ENCODE measurements at places on chromosomes 12 and 14.

- DNase-seq: peak; percentile 88
Measured at GRCh38 chr14:105257464-105257863, 9.1 kb downstream of the BTBD6 start.

DNA sequence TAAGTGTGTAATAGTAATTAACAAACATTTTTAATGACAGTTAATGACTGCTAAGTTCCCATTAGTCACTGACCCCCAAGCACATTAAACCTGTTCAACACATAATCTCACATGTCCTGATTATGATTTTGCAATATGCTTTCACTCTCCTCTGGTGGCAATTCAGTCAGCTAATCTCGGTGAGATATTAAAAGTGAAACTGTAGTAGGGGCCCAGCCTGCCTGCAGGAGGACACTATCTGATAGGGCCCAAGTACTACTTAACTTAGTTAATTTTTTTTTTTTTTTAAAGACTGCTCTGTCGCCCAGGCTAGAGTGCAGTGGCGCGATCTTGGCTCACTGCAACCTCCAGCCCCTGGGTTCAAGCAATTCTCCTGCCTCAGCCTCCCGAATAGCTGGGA is 48.8 kb downstream of the CIT start:
- DNase-seq: no peak

DNA sequence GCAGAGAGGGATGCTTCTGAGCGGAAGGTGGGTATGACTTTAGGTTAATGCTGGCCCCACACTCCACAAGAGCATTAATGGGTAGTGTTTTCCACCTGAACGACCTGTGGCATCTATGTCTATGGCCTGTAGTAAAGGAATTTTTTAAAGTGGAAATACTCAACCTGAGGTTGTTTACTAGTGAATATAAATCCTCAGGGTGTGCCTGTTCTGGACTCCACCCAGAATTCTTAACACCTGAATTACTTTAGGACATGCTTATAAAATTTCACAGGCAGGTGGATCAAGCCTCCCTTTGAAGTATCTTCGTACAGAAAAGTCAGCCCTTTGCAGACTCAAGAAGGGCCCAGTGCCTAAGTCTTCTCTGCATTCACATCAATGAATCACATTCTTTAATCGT is 196.1 kb downstream of the ESR2 start:
- DNase-seq: no peak

DNA sequence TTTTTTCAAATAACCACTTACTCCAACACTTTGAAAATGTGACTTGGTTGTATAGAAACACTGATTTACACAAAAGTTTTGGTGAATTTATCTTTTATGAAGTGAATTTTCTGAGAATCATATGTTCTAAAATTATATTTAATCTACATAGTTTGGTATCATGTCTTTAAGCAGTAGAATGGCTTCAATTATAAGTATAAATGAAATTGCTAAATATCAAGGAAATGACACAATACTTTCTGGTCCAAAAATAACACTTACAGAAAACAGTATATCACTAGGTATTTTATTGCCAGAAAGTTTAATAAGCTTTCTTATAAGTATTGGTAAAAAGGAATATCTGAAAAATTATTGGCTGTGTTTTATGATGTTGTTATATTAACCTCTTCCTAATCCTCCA is 90.9 kb downstream of the SRGAP1 start:
- no peak for DNase-seq

DNA sequence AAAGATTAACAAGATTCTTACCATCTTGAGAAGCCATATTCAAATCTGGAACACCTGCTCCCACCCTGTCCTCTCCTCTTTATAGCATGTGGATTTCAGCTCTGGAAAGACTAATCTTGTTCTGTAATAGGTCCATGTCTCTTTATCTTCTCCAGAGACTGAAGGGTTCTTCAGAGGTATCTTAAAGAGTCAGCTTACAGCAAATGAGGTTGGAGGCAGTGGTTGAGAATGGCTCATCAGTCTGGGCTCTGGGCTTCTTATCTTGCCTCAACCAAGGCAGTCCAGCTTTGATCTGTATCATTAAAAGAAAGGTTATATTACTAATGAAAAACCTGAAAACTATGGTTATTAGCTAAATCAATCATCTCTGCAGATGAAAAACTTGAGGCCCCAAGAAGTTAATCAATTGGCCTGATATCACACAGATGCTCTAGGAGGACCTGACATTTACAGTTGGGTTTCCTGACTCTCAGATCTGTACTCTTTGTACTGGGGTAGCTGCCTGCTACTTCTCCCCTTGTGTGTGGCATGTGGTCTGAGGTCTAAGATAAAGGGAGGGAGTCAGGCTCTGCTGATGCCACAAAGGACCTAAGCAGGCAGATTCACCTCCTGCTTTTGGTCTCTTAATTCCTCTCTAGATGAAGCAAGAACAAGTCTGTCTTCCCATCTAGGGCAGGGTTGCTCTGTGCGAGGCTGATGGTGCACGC is 1.7 kb upstream of the AKAP6 start:
- DNase-seq: no peak

- DNase-seq: no peak
Measured at GRCh38 chr12:119808441-119808840, 68.7 kb downstream of the CIT start.

DNA sequence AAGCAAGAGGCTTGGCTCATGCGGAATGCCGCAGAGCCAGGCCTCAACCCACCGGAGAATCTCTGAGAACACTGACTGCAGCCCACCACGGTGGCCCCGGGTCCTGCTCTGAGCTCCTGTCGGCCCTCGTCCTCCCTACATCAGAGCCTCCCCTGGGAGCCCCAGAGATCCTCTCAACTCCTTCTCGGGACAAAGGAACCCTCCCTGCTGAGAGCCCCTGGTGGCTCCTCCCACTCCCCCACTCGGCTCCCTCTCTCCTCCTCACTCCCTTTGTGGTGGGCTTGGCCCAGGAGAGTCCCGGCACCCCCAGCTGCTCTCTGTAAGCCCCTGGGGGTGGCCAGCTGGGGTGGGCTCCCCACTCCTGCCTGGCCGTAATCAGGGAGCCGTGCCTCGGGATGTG is 11.1 kb upstream of the INF2 start:
- DNase-seq: no peak

DNA sequence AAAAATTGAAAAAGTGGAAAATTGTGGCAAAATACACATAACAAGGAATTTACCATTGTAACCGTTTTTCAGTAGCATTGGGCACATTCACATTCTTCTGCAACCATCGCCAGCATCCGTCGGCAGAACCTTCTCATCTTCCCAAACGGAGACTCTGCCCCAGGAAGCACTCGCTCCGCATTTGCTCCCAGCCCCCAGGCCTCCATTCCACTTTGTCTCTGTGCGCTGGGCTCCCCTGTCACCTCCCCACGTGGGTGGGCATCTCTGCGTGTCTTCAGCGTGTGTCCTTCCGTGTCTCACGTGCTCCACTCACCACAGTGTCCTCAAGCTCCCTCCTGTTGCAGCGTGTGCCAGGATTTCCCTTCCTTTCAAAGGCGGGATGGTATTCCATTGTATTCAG is 9.9 kb downstream of the GPR132 start:
- no peak for DNase-seq

DNA sequence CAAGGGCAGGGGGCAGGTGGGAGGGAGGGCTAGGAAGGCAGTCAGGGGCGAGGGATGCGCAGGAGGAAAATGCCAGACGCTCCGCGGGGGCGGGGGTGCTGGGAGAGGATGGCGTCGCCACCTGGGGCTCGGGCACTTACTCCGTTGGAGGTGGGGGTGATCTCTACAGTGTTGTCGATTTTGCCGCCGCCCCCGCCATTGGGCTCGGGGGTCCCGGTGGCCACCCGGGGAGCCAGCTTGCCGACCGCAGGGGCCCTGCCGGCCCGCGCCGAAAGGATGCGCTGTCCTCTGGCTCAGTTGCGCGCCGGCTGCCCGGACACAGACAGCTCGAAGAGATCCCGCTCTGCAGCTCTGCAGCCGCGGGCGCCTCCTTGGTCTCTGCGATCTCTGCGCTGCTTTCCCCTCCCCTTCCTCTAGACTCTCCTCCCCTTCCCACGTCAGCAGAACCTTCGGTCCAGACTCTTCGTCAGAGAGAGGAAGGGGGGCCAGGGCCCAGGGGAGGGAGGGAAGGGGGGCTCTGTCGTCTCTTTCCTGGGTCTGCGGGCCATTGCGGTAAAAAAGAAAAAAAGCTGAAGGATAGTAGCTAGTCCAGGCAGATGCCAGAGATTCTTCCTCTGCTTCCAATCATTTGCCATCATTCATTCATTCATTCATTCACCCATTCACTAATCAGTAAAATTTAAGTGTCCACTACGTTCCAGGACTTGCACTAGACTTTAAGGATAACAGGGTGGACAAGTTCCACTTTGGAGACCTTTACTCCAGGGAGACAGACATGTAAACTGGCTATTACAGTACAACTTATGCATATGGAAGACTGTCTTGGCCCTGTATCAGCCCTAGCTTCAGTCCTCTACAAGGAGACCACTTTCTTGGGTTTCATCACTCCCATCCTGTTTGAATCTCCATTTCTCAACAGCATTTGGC is at the start of gene SLC22A17:
Gene SLC22A17 (minus strand): TSS at position 382 of the 927 bp plus-strand sequence.
- DNase-seq: peak; percentile 39

- no peak for DNase-seq
Measured at GRCh38 chr14:22991852-22992251, 9.5 kb upstream of the AJUBA start.

- DNase-seq: no peak
Measured at GRCh38 chr12:106527356-106527755, 55.4 kb upstream of the RFX4 start.

DNA sequence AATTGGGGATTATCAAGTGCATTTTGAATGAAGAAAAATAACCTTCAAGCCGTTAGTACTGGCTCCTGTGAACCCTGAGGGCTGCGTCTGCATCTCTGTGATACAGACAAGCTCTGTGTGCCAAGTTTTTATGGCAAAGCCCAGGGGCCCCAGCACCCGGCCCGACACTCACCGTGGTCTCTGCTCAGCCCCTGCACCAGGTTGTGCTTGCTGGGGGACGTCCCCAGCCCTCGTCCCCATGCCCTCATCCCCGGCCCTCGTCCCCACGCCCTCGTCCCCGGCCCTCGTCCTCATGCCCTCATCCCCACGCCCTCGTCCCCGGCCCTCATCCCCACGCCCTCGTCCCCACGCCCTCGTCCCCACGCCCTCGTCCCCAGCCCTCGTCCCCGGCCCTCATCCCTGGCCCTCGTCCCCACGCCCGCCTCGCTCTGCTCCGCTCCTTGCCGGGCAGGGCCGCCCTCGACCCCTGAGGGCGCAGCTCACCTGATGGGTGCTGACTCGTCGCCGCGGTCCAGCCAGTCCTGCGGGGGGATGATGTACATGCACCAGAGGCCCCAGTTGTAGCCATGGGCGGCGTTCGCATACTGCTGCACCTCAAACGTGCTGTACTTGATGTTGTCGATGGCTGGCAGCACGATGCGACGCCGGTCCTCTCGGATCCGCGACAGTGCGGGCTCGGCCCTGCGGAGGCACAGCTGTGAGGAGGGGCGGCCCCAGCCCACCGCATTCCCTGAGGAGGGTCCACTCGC is 72.0 kb downstream of the GALNT9 start:
- DNase-seq: no peak

- DNase-seq: no peak
Measured at GRCh38 chr12:124359671-124360581, 65.0 kb downstream of the RFLNA start.

DNA sequence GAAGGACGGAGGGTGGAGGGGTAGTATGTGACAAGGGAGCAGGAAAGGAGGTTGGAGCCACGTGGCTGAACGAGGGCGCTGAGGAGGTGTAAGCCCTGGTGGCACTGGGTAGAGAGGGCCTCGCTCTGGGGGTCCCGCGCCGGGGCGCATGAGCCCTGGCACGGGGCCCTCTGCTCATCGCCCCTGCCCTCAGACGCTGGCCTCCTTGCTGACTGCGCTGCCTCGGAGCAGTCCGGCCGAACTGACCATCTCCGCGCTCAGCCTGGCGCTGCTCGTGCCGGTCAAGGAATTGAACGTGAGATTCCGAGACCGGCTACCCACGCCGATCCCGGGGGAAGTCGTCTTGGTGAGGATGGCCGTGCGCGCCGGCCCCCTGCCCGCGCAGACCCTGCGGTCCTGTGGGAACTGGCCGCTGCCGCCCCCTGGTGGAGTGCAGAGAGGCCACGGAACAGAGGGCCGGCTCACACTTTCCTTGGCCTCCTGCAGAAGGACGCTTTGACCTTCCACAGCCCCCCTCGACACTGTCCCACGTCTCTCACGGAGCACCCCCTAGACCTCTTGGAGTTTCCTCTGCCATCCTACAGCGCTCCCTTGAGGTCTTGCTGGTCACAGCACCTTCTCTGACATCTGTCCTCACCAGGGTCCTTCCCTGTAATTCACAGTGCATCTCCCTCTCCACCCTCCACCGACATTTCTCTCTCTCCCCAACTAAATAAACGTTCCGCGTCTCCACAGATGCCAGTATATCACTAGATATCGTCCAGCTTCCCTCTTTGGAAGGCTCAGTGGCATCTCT is 10.5 kb downstream of the ARHGEF25 start:
- DNase-seq: peak; percentile 38

DNA sequence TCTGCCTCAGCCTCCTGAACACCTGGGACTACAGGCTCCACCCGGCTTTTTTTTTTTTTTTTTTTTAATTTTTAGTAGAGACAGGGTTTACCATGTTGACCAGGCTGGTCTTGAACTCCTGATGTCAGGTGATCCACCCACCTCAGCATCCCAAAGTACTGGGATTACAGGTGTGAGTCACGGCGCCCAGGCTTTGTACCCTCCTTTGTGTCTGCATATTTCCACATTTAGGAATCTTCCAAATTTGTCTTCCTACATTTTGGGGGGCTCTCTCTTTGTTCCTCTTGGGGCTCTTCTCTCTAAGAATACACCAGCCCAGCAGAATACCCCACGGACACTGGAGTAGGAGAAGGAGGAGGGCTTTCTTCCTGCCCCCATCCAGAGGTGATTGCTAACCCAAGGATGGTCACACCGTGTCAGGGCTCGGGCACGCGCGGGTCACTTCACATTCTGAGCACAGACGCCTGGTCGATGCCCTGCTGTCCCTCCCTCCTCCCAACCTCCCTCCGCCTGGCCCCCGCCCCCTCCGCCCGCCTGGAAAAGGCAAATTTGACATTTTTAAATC is 2.1 kb upstream of the DNAJC22 start:
- DNase-seq: no peak

DNA sequence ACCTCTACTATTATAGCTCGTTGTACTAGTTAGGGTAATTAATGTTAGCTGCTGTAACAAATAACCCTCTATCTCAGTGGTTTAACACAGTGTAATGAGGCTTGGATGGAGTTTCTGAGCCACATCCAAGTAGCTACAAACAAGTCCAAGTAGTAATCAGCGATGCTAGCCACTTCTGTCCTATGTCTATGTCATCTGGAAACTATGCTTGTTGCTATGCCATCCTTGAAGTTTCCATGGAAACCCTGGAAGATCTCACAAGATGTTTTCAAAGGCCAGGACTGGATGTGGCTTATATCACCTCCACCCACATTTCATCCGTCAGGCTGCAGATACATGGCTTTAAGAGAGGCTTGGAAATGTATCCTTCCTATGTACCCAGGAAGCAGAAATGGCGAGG is 422.1 kb downstream of the AACS start:
- DNase-seq: no peak

- DNase-seq: no peak
Measured at GRCh38 chr14:20614038-20614840, 23.1 kb upstream of the RNASE12 start.

GRCh38 chr12:1518591-1519516 is 75.5 kb downstream of the FBXL14 start:
- DNase-seq: peak; percentile 91
